ENCODE measurements at places on chromosomes 7 and 10.

DNA sequence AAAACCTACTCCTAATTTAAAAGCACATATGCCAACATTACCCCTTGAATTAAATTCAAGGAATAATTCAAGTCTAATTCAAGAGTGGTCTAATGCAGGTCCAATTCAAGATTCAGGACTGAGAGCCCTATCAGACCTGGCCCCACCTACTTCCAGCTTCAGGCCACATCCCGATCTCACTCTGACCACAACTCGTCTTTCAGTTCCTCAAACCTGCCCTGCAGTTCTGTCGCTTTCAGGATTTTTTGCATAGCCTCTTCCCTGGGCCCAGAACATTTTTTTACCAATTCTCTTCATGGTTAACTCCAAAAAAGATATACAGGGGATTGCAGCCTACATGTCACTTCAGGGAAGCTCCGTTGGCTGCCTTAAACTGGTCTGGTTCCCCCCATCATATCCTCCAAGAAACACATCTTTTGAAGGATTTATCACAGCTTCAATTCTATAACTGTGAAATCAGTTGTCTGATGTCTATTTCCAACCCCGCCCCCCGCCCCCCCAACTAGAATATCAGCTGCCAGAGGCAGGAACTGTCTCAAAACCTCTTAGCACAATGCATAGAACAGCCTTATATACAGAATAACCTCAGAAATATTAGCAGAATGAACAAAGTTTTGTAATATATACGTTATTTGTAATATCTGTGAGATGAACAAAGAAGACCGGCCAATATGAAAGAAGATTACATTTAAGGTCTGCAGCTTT lies 20.8 kb downstream of the CCDC6 start:
- DNase-seq, result no peak

- no peak for DNase-seq
Measured at GRCh38 chr10:133022776-133023100, 65.0 kb upstream of the ADGRA1 start.

GRCh38 chr7:128037081-128037480 lies 5.8 kb upstream of the LRRC4 start:
- no peak for DNase-seq

GRCh38 chr7:7563813-7564212 lies 2.9 kb upstream of the MIOS start:
- DNase-seq, result no peak

GRCh38 chr7:85068799-85069198 lies 118.1 kb downstream of the SEMA3D start:
- no peak for DNase-seq

DNA sequence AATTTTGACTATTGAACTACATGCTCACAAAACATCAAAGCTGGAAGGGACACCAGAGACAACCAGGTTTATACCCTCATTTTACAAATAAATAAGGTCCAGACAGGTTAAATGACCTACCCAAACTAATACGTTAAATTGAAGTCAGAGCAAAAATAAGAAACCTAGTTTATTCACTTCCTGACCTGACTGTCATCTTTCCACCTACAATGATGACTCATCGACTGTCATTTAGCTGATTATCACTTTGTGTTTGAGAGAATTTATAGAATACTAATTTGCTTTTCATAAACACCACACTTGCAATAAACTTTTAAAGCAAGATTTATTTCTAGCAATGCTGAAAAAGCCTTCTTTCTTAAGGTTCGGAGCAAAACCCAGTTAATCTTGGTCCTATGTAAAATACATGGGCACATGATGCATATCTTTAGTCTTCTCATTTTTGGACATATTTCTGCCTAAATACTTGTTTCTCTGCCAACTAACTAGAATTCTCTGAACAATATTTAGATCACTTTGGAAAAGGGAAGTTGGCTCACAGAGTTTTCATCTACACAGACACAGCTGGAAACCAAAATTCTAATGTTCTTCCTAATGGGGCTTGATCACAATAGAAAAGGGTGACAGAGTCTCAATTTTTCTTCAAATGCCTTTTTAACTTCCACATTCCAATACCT lies 16.7 kb upstream of the LRRN3 start:
- no peak for DNase-seq

GRCh38 chr10:24920907-24921881 lies 31.2 kb downstream of the PRTFDC1 start:
- DNase-seq, result peak; percentile 10

GRCh38 chr7:159211540-159212182 lies 67.0 kb upstream of the VIPR2 start:
- DNase-seq, result no peak

DNA sequence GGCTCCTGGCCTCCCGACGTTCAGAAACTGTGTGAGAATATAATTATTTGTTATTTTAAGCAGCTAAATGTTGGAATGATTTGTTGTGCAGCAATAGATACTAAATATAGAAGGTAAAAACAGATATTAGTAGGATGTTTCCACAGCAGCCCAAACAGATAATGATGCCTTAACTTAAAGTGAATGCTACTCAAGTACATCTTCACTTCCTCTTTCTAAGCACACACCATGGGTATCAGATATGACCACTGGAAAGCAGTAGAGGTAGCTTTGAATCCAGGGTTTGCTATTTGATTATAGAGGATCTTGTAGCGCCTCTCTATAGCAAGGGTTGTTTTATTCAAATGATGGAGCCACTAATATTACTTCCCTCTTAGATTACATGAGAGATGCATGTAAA lies 38.2 kb upstream of the BET1 start:
- no peak for DNase-seq

- DNase-seq, result no peak
Measured at GRCh38 chr10:98078774-98079173, 48.4 kb upstream of the CRTAC1 start.

GRCh38 chr10:72333112-72334015 lies 21.4 kb downstream of the DNAJB12 start:
- DNase-seq, result no peak

DNA sequence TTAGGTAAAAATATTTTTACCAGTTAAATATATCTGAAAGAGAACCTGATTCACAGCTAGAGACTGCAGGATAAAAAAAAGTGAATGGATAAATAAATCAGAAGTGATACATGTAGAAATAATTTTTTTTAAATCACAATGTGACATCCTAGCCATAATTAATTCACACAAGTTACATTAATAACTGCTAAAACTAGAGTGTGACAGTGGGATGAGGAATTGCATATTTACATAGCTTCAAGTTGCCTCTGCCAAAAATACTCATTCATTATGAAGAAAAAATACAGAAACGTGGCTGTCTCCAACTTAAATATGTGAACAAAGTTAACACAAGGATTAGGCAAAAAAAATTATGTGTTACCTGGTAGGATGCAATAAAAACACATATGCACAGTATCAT lies 473.5 kb upstream of the SEMA3A start:
- DNase-seq, result no peak

DNA sequence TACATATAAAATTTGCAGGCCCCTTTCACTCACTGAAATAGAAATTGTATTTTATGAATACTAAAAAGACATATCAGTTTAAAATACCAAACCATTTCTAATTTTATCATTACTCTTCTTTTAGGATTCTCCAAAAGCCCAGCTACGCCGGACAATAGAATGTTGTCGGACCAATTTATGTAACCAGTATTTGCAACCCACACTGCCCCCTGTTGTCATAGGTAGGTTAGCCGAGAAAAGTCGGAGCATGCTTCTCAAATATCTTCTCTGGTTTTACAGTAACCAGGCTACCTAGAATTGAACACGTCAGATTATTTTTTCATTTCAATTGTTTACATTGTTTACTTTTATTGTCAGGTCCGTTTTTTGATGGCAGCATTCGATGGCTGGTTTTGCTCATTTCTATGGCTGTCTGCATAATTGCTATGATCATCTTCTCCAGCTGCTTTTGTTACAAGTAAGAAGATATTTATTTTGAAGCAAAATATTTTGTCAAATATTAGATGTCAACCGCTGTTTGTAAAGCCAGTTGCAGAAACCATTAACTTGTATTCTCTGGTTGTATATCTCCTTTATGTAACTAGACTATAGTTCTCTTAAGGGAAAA lies 57.6 kb downstream of the MMRN2 start:
- peak; percentile 55 for DNase-seq

DNA sequence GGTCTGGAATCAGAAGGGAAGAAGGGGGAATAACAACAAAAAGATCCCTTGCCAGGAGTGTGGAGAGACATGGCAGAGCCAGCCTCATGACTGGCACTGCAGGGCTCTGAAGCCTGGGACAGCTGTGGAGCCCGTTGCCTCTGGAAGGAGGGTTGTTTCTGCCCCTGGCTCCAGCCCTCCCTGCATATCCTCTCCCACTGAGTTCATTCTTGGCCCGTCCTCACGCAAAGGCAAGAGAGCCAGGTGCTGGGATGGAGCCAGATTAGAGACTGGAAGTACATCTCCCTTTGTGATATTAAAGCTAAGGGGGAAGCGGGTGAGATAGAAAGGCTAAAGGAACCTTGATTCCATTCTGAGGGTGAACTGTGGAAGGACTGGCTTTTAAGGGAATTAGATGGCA lies 141.5 kb upstream of the NPVF start:
- DNase-seq, result no peak

GRCh38 chr7:1529383-1530116 lies 952 bp upstream of the MAFK start:
- DNase-seq, result no peak

GRCh38 chr10:120335553-120335952 lies 121.5 kb upstream of the PLPP4 start:
- DNase-seq, result no peak

DNA sequence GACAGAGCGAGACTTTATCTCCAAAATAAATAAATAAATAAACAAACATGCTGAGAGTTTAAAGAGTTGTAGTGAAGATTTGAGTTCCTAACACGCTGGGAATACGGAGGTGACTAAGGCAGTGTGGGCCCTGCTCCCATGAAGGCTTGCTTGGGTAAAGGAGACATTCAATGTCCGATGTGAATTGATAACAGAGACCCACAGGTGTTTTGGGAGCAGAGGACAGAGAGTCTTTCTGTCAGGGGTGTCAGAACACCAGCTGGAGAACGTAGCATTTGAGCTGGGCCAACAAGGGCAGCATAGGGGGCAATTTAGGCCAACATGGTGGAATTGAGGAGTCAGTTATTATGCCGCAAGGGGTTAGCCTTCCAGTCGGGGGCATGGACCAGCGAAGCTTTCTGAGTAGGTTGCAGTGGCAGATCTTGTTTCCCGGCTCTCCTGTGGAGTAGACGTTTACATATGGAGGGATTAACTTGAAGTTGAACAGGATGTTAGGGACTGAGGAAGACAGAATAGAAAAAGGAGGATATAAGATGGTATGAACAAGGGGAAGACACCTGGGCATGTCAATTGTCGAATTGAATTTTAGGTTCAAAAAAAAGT lies 5.6 kb downstream of the PROSER2 start:
- no peak for DNase-seq

DNA sequence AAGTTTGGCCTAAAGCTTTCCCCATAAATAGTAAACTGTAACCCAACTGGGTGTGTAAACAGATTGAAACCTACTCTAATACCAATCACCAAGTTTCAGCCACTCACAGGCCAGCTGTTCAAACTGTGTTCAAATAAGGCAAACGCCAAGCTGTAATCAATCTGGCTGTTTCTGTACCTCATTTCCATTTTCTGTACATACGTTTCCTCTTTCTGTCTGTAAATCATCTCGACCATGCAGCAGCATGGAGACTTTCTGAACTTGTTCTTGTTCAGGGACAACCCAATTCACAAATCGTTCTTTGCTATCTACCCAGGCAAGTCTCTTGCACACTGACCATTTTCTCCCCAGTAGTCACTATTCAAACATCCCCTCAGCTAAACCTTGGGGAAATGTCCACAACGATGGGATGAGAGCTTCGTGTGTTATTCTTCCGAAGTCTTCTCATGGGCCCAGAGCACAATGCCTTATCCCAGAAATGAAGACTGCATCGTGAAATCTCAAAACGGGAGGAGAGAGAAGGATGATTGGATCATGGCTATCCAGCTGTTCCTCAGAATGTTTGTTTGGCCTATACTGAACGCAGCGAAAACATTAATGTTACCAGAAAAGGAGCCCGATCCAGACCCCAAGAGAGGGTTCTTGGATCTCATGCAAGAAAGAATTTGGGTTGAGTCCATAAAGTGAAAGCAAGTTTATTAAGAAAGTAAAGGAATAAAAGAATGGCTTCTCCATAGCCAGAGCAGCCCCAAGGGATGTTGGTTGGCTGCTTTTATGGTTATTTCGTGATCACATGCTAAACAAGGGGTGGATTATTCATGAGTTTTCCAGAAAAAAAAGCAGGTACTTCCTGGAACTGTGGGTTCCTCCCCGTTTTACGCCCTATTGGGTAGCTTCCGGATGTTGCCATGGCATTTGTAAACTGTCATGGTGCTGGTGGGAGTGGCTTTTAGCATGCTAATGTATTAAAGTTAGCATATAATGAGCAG lies 86.2 kb downstream of the SLC16A9 start:
- no peak for DNase-seq
